ENCODE measurements at places on chromosomes 2 and 18.
A peak's percentile ranks its signal among the peaks of the same experiment; 100 is the strongest.

- no peak for DNase-seq
Measured at GRCh38 chr18:53677480-53677879, 547.0 kb downstream of the MBD2 start.

DNA sequence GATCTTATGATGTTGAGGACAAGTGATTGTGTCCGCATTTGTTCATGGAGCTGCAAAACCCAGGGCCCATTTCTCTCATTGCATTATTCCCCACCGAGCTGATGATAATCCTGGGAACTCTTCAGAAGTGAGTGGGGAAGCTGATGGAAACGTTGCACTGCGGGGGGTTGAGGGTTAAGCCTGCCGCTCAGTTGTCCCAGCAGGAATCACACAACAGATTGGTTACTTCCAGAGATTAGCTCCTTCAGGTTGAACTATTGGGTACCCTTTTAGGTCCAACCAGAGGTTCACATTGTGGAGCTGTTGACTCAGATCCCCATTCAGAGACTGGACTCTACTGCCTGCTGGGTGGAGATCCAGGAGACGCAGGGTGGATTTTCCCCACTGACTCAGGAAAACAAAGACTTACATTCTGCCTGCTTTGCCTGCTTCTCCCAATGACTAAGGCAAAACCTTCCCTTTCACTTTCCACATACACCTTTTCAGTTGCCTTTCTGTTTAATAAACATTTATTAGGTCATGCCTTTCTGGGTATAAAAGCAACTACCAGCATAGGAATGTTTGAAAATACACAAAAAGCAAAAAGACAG lies 286.4 kb downstream of the TXNL1 start:
- no peak for DNase-seq

DNA sequence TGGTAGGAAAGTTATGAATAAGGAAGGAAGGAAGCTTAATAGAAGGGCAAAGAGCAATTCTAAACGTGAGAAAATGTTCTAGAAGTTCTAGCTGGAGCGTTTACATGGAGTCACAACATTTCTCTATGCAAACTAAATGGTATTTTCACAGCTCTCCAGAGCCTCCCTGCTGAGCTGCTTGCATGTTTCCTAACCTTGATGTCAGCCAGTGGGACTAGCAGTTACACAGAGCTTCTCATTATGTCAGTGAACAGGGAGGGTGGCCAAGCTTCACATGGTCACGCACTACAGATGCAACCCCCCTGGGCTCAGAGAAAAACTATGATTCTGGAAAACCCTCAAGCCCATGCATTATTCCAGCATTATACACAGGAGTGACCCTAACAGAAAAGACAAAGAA lies 153.4 kb upstream of the CCDC150 start:
- DNase-seq = no peak

GRCh38 chr2:11787991-11788390 lies 41.6 kb downstream of the LPIN1 start:
- DNase-seq = no peak

GRCh38 chr2:12773586-12774394 lies 57.1 kb downstream of the TRIB2 start:
- DNase-seq = no peak

DNA sequence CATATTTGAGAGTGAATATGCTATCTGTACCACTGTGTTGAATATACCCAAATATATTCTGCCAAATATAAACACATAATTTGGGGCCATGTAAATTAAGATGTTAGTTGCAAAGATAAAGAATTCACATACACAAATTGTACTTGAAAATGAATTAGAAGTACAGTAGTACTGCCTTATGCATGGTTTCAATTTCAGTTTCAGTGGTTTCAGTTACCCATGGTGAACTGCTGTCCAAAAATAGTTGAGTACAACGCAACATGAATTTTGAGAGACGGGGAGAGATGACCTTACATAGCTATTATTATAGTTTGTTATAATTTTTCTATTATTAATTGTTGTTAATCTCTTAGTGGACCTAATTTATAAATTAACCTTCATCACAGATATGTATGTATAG lies 1313.0 kb upstream of the FAM98A start:
- no peak for DNase-seq

DNA sequence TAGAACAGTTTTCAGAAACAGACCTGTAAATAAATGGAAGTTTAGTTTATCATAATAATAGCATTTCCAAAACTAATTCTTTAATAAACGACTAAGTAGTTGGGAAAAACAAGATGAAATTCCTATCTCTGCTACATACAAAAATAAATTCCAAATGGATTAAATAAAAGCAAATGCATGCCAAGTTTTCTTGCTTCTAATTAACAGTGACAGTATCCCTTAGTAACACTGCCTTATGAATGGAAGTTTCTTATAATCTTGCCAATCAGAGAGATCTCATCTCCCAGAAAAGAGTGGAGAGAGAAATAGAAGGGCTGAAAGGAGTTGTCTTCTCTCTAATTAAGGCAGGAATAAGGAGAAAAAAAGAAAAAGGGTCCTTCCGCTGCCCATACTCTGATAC lies 133.9 kb downstream of the GFPT1 start:
- no peak for DNase-seq

GRCh38 chr2:105674859-105675541 lies 69.7 kb upstream of the NCK2 start:
- DNase-seq = no peak

GRCh38 chr2:158317642-158318041 lies 138.9 kb downstream of the CCDC148 start:
- no peak for DNase-seq

- no peak for DNase-seq
Measured at GRCh38 chr2:107364361-107364950, 462.2 kb upstream of the RGPD4 start.

DNA sequence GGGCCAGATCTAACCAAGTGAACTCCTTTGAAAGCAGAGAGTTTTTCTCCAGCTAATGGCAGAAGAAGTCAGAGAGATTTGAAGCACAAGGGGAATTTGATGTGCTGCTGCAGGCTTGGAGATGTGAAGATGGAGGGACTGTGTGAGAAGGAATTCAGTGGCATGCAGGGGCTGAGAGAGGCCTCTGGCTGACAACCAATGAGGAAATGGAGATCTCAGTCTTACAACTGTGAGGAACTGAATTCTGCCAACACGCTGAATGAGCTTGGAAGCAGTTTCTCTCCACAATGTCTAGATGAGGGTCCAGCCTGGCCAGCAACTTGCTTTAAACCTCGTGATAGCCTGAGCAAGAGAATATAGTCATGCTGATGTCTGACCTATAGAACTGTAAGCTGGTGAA lies 224.1 kb upstream of the DPP10 start:
- DNase-seq = no peak

DNA sequence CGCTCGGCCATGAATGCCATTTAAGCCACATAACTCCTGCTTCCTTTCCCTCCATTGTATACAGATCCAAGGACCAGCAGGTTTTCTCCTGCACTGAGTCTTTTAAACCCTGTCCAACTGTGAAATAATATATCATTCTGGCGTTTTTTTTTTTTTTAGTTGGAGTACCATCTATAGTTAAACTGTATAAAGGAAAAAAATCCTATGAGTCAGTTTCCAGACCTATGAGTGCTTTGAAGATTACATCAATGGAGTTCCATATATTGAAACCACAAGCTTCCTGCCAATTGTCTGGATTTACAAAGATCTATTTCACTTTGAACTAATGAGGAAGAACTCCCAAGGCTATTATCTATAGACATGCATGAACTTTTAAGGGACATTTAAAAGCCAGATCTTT lies 2.4 kb upstream of the MALT1 start:
- DNase-seq = no peak

- DNase-seq = no peak
Measured at GRCh38 chr18:73715210-73715670, 432.4 kb downstream of the FBXO15 start.

- DNase-seq = no peak
Measured at GRCh38 chr2:66460031-66460430, 25.1 kb downstream of the MEIS1 start.

DNA sequence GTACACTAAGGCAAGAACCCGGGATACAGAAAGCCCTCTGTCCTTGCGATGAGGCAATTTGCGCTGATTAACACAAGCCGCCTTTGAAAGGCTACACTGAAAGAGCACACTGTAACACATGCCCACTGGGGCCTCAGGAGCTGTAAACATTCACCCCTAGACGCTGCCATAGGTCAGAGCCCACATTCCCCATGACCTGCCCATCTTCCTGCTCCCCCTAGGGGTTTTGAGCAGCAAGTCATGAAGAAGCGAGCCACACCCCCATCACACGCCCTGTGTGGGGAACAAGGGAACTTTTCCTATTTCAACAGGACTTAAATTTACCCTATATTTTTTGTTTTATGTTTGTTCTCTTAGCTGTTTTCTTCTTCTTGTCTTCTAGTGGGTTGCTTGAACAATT lies 47.8 kb upstream of the SLC4A10 start:
- peak; percentile 33 for DNase-seq

DNA sequence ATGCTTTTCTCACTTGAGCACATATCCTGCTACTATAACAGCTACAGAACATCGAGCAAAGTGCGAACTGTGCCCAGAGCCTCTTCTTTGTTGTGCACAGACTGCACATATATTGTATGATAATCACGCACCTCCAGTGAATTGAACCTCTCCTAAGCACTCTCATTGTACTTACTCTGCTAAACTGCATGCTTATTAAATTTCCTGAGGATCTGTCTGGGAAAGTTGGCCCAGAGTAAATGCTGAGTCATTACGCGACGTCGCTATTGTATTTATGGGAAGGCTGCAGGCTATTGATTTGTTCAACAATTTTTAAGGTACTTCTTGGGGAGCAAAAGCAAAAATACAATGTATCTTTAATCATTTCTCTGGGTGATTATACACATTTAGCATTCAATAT lies 399.6 kb upstream of the DSEL start:
- no peak for DNase-seq

- DNase-seq = no peak
Measured at GRCh38 chr2:150212722-150213171, 274.7 kb downstream of the RND3 start.

DNA sequence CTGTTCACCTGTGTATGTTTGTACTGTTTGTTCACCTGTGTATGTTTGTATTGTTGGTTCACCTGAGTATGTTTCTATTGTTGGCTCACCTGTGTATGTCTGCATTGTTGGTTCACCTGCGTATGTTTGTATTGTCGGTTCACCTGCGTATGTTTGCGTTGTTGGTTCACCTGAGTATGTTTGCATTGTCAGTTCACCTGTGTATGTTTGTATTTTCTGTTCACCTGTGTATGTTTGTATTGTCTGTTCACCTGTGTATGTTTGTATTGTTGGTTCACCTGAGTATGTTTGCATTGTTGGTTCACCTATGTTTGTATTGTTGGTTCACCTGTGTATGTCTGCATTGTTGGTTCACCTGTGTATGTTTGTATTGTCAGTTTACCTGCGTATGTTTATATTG lies 14.6 kb downstream of the ADI1 start:
- no peak for DNase-seq

- no peak for DNase-seq
Measured at GRCh38 chr2:27739058-27739373, 32.5 kb upstream of the MRPL33 start.

GRCh38 chr2:206820807-206821206 lies 55.4 kb downstream of the FASTKD2 start:
- DNase-seq = no peak

GRCh38 chr2:72141032-72141645 lies 6.5 kb downstream of the CYP26B1 start:
- DNase-seq = no peak

GRCh38 chr2:105725388-105725787 lies 19.3 kb upstream of the NCK2 start:
- DNase-seq = no peak

DNA sequence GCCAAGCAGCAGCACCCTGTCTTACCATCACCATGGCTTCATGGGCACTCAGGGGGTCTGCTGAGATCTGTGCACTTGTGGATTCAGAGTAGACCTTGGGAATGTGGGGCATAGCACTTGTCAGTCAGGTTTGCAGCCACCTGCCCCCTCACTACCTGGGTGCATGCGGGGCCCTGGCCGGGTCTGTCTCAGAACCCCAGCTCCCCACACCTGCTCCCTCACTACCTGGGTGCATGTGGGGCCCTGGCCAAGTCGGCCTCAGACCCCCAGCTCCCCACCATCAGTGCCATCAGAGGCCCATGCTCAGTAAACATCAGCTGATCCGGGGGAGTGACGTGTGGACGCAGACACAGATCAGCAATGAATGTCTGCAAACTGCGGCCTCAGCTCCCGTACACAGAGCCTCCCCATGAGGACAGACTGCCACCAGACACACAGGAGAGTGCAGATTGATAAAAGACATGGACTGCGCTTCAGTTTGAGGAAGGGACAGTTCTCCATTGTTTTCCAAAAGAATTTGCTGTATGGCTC lies 205.1 kb downstream of the GLI2 start:
- no peak for DNase-seq

DNA sequence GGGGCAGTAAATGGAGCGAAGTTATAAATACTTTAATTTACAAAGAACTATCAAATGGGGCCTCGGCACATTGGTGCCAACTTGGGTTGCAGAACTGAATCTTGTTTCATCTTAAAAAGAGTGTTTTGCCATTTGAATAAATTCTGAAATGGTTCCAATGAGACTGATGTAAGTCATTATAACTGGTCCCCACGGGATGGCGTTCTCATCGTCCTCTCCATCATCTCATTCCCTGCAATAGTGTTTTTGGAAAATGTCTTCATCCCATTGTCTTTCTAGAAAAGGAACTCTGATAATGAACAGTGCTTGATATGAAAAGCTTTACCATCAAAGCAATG lies 422.0 kb upstream of the ID2 start:
- DNase-seq = no peak

DNA sequence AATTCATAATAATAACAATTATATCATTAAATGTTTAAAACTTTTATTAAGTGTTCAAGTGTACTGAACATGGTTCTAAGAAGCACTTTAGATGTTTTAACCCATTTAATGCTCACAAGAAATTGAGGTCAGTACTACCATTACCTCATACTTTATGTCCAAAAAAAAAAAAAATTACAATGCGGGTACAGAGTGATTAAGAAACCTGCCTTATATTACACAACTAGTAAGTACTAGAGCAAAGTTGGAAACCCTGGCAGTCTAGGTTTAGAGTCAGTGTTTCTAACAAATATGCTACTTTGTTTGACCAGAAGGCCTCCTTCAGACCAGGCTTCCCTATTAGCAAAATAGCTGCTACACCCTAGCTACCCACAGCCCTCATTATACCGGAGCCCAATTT lies 28.5 kb downstream of the PLEKHM3 start:
- DNase-seq = no peak

GRCh38 chr18:55841314-55841713 lies 253.3 kb upstream of the TCF4 start:
- no peak for DNase-seq

GRCh38 chr2:4175343-4175742 lies 472.0 kb downstream of the DCDC2C start:
- no peak for DNase-seq

- no peak for DNase-seq
Measured at GRCh38 chr2:176552501-176553135, 283.4 kb downstream of the MTX2 start.

GRCh38 chr2:217724471-217724870 lies 278.3 kb downstream of the TNS1 start:
- no peak for DNase-seq

GRCh38 chr18:26875040-26875654 lies 9.6 kb upstream of the AQP4 start:
- DNase-seq = no peak
